ENCODE measurements at places on chromosomes 2 and 18.
A peak's percentile ranks its signal among the peaks of the same experiment; 100 is the strongest.

GRCh38 chr2:237474931-237475703 is 11.9 kb upstream of the MLPH start:
- DNase-seq = peak; percentile 67

GRCh38 chr2:36408198-36408703 is 52.7 kb downstream of the CRIM1 start:
- no peak for DNase-seq

DNA sequence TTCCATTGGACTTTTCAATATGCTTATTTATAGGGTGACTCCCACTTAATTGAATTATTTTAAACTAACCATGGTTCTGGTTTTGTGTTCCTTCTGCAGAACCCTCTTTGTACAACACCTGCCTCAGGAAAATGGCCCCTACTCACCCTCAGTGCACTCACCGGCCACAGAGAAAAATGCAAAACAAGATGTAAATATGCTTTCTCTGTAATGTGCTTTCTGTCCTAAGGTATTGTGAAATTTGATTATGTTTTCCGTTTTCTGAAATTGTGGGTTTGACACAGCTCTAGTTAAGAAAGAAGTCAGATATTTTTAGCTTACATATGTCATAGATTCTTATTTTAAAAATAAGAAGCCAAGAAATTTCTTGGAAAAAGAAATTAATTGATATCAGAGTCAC is 357.7 kb upstream of the SMIM21 start:
- no peak for DNase-seq

DNA sequence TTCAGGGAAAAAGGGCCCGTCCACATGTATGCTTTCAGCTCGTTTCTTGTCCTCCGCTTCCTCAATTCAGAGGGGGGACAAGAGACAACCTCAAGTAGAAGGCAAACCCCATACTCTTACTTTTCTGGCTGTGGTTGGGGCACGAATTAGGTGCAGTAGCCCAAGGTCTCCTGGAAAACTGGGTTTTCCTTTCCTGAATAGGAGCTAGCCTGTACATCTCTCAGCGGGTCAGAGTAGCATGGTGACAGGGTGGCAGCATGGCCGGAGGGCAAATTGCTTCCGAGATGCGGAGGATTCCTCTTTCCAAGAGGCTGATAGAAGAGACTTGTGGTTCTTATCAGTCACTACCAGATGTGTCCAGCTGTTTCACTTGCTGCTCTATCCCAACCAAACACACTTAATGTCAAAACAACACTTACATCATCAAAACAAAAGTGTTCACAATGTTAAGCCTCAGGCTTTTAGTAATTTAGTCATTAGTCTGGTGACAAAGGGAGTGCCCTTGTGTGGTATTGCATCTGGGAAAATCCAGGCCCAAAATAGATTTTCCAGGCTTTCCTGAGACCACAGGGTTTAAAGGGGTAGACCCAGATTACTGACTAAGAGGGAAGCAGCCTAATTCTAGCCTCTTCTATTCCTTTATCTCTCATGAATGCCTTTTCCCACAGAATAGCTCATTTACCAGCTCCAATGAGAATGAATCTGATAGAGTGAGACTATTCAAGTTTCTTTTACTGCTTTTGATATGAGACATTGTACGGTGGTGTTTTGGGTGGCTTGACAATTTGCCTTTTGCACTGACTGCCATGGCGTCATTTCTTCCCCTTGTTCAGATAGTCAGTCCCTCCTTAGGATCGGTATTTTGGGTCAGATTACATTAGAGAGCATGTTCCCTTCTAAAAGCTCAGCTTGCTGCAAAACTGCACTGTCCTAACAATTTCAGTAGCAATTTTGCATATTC is 162.0 kb downstream of the LTBP1 start:
- DNase-seq = no peak

GRCh38 chr2:24918326-24919036 is 1.6 kb downstream of the ADCY3 start:
- DNase-seq = no peak
